Mesothelial cell of epicardium (in vitro differentiated cells): ENCODE measurements at places on chromosomes 5 and 9. TPM values are rescaled to one million over a fixed set of nuclear protein-coding genes. Genes with fewer than 3 reads are reported as not detected.

SNCAIP gene
- total RNA-seq = 102 to 113 TPM (median 109 TPM) in 3 replicates

ARAP3 gene
- total RNA-seq = 50.9 to 53.8 TPM (median 51.8 TPM) in 3 replicates

FOXD4 gene
- 0.35 to 0.67 TPM (median 0.38 TPM) in 3 replicates for total RNA-seq

GCNT1 gene
- total RNA-seq = 8.0 to 9.1 TPM (median 8.6 TPM) in 3 replicates

C5orf58 gene
- not detected in 3 replicates for total RNA-seq

FAM153A gene
- total RNA-seq = 0.04 TPM in 1 of 3 replicates, not detected in the others

GRAMD2B gene
- 12.0 to 15.0 TPM (median 14.0 TPM) in 3 replicates for total RNA-seq

SH3RF2 gene
- 2.2 to 3.2 TPM (median 2.5 TPM) in 3 replicates for total RNA-seq

CATSPER3 gene
- total RNA-seq = 1.1 to 1.5 TPM (median 1.4 TPM) in 3 replicates

PCDHB12 gene
- total RNA-seq = 5.8 to 6.4 TPM (median 6.1 TPM) in 3 replicates

PCDHB13 gene
- 7.8 to 8.0 TPM (median 8.0 TPM) in 3 replicates for total RNA-seq

UNC13B gene
- 28.1 to 31.0 TPM (median 29.9 TPM) in 3 replicates for total RNA-seq

SPINK7 gene
- total RNA-seq = not detected in 3 replicates

SHC3 gene
- total RNA-seq = 2.1 to 2.9 TPM (median 2.1 TPM) in 3 replicates

SERF1B gene
- 34.2 to 43.2 TPM (median 38.2 TPM) in 3 replicates for total RNA-seq

IFNE gene
- total RNA-seq = 1.6 to 2.0 TPM (median 1.7 TPM) in 3 replicates

PPP2R2B gene
- total RNA-seq = 18.2 to 20.2 TPM (median 19.7 TPM) in 3 replicates

HTR4 gene
- 0.27 to 0.41 TPM (median 0.33 TPM) in 3 replicates for total RNA-seq

EIF4EBP3 gene
- 5.2 to 7.6 TPM (median 5.9 TPM) in 3 replicates for total RNA-seq

SLC25A2 gene
- 1.3 to 1.6 TPM (median 1.6 TPM) in 3 replicates for total RNA-seq

SLC46A2 gene
- total RNA-seq = not detected in 3 replicates

COMMD10 gene
- total RNA-seq = 22.6 to 25.7 TPM (median 23.3 TPM) in 3 replicates

DMRT1 gene
- 0.16 TPM in 1 of 3 replicates, not detected in the others for total RNA-seq

CHMP5 gene
- 49.1 to 50.2 TPM (median 49.4 TPM) in 3 replicates for total RNA-seq

SLC36A2 gene
- not detected in 3 replicates for total RNA-seq

IFNK gene
- total RNA-seq = not detected in 3 replicates

TAF11L5 gene
- total RNA-seq = not detected in 3 replicates

PPP1R26 gene
- 25.9 to 27.9 TPM (median 26.9 TPM) in 3 replicates for total RNA-seq

LECT2 gene
- total RNA-seq = not detected in 3 replicates

MLANA gene
- not detected in 3 replicates for total RNA-seq

TRPM3 gene
- 1.1 to 1.6 TPM (median 1.1 TPM) in 3 replicates for total RNA-seq

CD274 gene
- 0.20 to 0.38 TPM (median 0.29 TPM) in 3 replicates for total RNA-seq

ROPN1L gene
- 0.23 to 0.45 TPM in 2 of 3 replicates, not detected in the other for total RNA-seq
